ENCODE measurements at places on chromosomes 12 and 14.

- DNase-seq: peak; percentile 44
Measured at GRCh38 chr12:27094726-27095125, 12.3 kb upstream of the C12orf71 start.

DNA sequence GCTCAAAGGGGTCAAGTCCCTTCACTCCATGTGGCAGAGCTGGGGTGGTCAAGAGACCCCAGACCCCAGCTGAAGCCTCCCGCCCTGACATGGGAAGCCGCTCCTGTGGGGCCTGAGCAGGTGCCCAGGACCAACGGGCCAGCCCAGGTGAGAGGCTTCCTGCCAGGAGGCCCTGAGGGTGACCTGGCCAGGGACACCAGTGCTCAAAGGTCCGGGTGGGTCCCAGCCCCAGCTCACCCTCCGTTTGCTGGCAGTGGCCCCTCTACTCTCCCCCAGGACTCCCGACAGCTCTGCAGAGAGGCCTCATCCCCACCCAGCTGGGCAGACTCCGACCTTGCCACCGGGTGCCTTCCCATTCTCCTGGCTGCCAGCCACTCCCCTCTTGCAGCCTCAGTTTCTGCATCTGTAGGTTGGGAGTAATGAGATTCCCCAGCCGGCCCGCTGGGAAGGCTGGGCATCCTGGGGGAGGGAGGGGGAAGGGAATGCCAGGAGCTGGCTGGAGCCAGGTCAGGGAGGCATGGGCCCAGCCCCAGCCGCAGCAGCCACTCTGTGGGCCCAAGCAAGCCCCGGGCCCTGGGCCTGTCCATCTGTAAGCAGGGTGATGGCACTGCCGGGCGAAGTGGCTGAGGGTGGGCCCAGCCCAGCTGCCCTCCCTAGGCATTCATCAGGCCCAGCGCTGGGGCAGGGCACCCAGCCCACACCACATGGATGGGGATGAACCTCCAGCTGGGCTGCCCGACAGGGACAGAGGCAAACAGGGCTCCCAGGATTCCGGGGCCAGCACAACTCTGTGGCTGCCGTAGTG, 10.3 kb upstream of the INF2 start:
- DNase-seq: no peak

GRCh38 chr14:79304279-79304678, 907.0 kb downstream of the DIO2 start:
- DNase-seq: no peak

DNA sequence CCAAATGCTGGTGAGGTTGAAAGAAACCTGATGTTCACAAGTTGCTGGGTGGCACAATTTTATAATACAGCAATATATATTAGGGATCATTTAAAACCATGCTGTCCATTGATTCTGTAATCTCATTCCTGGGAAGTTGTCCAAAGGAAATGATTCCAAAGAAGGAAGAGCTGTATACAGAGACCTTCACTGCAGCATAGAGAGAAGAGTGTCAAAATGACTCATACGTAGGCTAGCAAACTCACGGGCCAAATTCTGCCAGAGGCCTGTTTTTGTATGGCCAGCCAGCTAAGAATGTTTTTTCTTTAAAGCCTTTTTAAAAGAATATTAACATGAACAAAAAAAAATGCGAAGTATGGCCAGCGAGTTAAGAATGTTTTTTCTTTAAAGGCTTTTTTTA, 69.2 kb upstream of the MED13L start:
- DNase-seq: no peak

DNA sequence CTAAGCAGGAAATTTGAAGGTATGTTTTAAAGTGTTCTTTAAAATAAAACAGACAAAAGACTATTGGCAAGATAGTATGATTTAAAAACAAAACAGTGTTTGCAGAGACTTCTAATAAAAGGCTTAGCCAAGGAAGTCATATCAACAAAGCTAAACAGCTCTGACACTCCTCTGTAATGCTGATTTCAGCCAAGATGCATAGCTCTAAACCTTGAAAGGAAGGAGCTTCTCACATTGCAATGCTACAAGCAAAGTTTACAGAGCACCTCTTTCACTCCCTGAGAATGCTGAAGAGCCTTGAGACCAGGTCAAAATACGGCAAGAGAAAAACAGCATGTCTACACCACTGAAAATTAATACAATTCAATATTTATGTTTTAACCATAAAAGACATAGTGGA, 51.8 kb downstream of the PARP11 start:
- DNase-seq: no peak

- DNase-seq: no peak
Measured at GRCh38 chr12:72618764-72619163, 346.6 kb downstream of the TRHDE start.

- DNase-seq: no peak
Measured at GRCh38 chr14:84340938-84341337, 1189.0 kb upstream of the FLRT2 start.

GRCh38 chr12:62622177-62622576, 155.6 kb downstream of the MON2 start:
- no peak for DNase-seq

- DNase-seq: no peak
Measured at GRCh38 chr12:108947097-108947496, 67.2 kb downstream of the DAO start.

DNA sequence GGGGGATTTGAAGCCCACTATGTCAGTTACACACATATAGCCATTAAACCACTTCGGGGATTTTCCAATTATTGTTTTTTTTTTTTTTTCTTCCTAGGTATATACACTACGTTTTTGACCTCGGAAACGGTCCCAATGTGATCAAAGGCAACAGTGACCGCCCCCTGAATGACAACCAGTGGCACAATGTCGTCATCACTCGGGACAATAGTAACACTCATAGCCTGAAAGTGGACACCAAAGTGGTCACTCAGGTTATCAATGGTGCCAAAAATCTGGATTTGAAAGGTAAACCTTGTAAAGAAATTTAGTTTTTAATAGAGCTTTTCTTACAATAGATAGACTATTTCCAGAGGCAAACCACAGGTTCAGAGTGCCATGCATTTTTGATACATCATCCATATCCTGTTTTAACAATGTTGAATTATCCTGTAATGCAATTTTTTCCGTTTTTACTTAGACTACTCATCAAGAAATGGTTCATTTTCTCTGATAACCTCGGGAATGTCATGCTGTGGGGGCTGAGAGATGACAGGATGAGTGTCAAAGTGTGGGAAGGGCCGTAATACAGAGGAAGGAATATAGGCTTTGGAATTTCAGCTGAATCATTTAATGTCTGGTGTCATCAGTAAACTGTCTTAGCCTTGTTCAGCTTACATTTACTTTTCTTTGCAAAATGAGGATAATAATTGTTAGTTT, 797.1 kb downstream of the NRXN3 start:
- DNase-seq: no peak

GRCh38 chr14:79972230-79972629, 239.1 kb downstream of the DIO2 start:
- DNase-seq: no peak

DNA sequence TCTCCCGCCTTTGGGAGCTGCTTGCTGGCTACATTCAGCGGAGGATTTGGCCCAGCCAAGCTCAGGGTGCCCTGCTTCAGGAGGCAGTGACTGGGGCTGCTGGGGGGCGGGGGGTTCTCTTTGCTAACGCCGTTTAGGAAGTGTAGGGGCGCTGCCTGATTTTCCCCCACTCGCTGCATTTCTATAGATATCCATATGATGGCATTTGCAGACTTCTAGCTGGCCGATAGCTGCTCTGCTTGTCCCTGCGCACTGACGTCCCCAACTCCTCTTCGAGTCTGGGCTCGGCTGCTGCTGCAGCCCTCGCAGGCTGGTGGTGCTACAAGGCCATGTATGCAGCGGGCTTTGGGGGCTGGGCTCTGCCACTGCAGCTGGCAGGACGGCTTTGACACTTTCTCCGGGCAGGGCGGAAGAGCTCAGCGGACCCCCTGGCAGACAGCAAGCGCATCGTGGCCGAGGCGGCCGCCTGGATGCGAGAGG, 3.1 kb downstream of the LRFN5 start:
- DNase-seq: no peak

DNA sequence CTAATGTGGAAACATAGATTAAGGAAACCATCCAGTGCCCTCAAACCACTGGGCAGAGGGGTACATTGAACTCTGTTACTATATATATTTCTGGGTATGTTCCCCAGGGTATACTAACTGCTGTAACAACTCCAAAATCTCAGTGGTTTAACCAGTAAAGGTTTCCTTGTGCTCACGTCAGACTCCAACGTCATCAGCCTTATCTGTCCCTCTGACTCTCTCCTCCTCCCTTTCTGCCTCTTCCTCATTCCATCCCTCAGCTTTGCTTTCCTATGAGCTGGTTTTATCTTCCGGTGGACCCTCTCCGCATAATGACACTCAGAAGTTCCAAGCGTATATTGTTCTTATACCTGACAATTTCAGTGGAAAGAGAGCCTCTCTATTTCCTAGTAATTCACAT, 21.2 kb upstream of the SMCO2 start:
- DNase-seq: no peak

GRCh38 chr14:87952307-87953094, 40.5 kb downstream of the GALC start:
- DNase-seq: no peak

DNA sequence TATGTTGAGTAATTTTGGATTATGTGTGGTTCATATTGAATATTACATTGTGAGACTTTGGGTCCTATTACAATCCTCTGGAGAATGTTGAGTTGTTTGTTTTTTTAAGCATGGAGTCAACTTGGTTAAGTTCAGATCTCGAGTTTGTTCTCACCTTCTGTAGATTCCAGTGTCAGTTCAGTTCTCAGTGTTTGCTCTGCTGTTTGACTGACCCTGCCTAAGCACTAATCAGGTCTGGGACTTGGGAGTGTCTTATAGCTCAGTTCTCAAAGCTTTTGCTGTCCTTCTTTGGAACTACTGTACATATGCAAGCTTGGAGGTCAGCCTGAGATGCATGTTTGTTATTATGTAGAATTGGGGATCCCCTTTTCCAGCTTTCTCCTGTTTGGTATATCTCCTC, 63.1 kb downstream of the DIP2B start:
- no peak for DNase-seq

Data from suppressor macrophage treated with lipopolysaccharide for 4 hours (primary cell).